ENCODE measurements at places on chromosomes 7 and 10. TPM values are rescaled to one million over a fixed set of nuclear protein-coding genes. Genes with fewer than 3 reads are reported as not detected.

Gene GPR85
- total RNA-seq, result 0.69 TPM

Gene STRIP2
- 17.1 TPM for total RNA-seq

Gene PAX4
- total RNA-seq, result not detected

DNA sequence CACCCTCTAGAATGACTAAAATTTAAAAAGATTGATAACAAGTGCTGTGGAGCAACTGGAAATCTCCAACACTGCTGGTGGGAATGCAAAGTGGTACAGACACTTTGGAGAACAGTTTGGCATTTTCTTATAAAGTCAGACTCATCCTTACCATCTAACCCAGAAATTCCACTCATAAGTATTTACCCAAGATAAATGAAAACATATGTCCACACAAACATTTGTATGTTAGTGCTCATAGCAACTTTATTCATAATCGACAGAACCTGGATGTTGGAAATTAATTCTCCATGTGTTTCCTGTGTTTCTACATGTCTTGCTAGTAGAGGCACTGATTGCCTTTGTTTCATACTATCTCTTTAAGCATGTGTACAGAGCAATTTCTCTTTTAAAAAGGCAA, 282.4 kb downstream of the AHR start:
- no peak for DNase-seq

GRCh38 chr7:120785095-120785494, 72.8 kb downstream of the TSPAN12 start:
- DNase-seq, result no peak

DNA sequence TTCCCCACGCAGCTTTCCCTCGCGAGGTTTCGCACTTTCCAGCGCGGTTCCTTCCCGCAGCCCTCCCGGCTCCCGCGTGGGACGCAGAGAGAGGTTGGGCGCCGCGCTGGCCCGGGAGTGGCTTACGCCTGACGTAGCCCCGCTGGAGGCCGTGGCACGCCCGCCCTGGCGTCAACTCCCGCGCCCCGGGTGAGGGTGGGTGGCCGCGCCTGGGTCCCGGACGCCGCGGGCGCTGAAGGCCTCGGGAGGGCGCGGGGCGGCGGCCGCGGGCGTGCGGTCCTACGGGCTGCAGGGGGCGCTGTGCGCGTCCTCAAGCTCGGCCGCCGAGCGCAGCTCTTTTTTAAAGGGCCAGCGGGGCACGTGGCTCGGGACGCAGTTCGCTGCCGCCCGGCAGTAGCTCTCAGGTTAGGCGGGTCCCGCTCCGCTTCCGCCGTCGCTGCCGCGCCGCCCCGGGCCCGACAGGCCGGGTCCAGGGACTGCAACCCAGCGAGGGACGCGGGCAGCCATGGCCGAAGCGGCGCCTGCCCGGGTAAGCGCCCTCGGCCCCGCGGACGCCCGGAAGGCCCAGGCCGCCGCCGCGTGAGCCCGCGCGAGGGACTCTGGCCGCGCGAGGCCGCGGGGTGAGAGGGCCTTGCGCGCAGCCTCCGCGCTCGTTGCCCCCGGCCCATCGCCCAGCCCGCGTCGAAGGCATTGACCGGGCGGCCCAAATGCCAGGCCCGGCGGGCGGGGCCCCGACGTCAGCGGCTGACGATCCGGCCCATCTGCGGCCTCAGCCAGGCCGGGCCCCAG, at the start of gene ZNF783:
ZNF783 (plus strand) TSS at position 368 of the 789 bp plus-strand sequence; CDS start at position 506, 138 bp downstream.
- peak; percentile 91 for DNase-seq

GRCh38 chr7:108026647-108027046, 23.7 kb upstream of the LAMB1 start:
- DNase-seq, result no peak

DNA sequence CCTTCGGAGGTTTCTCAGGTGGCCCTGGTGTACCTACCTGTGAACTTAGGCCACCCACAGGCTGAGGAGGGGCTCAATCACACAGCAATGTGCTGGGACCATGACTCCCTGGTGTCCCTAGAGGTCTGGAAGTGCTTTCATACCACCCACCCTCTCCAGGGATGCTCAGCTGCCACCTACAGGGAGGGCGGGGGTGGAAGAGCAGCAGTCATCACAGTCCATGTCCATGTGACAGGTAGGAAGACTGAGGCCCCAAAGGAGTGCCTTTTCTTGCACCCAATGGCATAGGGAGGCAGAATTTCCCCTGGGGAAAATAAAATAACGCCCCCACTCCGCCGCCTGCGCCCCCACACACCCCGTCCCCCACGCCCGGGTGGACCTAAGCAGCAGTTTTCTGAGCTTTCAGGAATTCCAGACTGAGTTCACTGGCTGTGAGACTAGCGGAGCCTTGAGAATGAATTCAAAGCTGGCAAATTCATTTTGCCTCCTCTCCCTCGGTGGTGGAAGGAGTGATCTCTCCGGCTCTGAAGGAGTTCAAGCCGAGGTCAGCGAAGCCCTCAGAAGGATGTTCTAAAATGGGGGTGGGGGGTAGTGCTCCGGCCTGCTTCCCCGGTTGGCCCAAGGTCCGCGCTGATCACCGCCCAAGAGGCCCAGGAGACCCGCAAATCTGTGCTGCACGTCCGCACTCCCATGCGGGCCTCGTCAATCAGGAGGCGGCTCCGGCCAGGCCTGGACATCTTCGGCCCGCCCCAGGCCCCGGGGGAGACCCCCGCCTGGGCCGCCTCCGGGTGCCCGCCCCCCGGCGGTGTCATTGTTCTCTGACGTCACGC, 2.1 kb upstream of the ZMIZ1 start:
- DNase-seq, result no peak

GRCh38 chr7:42232275-42232674, 4.7 kb downstream of the GLI3 start:
- no peak for DNase-seq

- DNase-seq, result no peak
Measured at GRCh38 chr10:107164992-107165391, 486 bp upstream of the SORCS1 start.

GRCh38 chr7:37942934-37943610, 22.6 kb downstream of the EPDR1 start:
- peak; percentile 82 for DNase-seq

DNA sequence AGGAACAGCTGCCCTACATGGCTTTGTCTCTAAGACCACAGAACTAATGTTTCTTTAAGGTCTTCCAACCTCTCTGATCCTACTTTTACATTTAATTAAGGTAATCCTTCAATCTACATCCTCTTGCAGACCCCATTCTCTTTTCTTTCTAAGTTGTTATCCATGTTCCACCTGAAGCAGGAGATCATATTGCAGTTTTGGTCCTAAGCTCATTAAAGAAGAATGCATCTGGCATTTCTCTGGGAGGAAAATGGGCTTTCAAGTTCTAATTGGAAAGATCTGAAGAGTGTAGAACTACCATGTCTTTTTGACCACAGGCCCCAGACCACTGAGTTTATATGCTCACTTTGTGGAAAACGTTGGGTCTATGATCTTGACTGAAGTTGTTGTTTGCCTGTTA, 111.2 kb downstream of the SEM1 start:
- no peak for DNase-seq
